Stimulated activated effector memory CD8-positive, alpha-beta T cell treated with anti-CD3 and anti-CD28 coated beads, Interleukin-12 subunit alpha, Interleukin-12 subunit beta, amount 100 ng/mL, for 72 hours (primary cell): ENCODE measurements at places on chromosomes 16 and 17.

DNA sequence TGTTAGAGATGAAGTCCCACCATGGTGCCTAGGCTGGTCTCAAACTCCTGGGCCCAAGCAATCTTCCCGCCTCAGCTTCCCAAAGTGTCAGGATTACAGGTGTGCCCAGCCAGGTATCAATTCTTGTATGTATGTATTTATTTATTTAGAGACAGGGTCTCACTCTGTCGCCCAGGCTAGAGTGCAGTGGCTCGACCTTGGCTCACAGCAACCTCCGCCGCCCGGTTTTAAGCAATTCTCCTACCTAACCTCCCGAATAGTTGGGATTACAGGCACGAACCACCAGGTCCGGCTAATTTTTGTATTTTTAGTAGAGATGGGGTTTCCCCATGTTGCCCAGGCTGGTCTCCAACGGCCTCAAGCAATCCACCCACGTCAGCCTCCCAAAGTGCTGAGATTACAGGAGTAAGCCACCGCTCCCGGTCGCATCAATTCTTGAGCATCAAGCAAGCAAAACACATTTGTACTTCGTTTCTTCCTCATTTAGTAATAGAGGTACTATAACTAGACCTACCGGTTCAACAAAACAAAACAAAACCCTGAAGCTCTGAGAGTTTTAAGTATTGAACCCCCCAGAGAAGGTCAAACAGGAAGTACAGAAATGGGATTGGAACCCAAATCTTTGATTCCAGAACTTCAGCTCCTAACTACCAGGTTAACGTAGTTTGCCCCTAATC is 1.0 kb upstream of the ZNF500 start:
- DNase-seq: no peak

GRCh38 chr17:82483204-82483660 is 24.7 kb downstream of the NARF start:
- no peak for DNase-seq

- DNase-seq: no peak
Observed at GRCh38 chr16:19748389-19749168, 30.5 kb downstream of the IQCK start.

DNA sequence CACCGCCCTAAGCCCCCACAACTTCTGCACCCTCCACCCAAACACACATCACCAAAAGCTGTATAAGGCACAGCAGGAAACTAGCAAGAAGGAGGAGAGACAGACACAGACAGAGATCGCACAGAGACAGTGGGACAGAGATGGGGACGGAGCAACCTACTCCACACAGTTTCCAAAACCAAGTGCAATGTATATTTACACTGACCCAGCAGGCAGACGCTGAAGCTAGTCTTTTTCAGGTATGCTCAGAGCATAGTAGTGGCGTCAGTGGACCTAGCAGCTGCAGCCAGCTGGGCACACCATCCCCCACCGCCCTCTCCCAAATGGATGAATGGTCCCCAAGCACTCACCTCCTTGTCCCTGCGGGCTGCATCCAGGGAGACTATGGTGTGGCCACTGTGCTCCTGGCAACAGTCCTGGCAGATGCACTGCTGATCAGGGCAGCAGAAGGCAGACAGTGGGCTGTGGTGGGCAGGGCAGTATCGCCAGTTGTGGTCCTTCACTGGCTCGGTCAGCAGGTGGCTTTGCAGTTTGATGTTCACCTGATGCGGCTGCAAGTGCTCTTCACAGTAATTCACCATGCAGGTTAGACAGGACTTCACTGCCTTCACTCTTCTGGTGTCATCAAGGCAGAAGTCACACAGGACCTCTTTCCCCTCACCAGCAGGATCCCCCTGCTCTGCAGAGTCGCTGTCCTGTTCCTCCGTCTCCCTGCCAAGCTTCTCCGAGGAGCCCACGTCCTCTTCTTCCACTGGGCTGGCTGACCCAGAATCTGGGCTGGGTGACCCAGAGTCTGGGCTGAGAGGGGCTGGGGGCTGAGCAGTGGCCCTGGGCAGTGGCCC is 31.5 kb upstream of the FBXW10B start:
- DNase-seq: no peak

GRCh38 chr17:73628642-73629552 is 15.3 kb downstream of the SDK2 start:
- DNase-seq: no peak

DNA sequence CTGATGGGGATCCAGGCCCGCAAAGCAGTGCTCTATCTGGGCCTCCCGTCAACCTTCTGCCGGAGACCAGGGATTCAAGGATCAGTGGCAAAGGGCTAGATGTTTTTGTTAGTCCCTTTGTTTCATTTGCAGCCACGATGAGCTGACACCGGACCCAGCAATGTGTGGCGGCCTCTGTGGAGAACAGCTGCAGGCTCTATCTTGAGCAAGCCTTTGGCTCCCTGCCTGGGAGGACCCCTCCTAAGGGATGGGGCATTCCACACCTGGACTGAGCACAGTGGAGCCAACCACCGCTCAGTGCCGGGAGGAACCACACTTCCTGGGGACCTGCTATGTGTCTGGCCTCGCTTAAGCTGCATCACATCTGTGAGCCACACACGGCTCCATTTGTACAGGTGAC is 215.8 kb downstream of the RBFOX3 start:
- DNase-seq: no peak

DNA sequence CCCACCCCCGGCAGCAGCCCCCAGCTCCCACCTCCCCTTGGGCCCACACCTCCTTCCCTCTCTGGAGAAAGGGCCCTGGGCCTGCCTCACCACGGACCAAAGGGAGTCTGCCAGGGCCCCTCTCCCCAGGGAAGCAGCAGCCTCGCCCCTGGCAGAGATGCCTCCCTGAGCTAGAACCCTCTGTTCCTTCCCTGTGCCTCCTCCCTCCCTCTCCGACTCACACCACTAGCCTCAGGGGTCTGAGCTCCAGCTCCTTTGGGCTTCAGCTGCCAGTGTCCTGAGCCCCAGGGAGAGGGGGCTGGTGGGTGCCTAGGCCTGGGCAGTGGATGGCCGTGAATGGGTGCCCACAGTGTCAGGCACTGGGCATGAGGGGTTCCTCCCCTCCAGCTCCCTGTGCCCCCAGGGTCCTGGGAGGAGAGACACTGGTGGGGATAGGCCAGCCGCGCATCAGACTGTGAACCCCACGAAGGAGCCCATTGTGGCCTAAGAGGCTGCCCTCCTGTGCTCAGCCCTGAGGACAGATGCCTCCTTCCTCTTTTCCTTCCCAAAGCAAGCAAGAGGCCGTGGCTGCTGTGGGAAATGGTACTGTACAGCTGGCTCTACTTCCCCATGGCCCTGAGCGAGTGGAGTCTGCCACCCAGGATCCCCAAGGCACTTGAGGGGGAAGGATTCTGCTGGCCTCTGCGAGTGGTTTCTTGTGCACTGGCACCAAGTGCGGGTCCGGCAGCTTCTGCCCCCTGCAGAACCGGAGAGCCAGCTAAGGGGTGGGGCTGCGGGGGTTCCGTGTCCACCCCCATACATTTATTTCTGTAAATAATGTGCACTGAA is 20.7 kb downstream of the MMP15 start:
- DNase-seq: no peak
